G401 (cell line): ENCODE measurements at places on chromosomes 11 and 22. TPM values are rescaled to one million over a fixed set of nuclear protein-coding genes. Genes with fewer than 3 reads are reported as not detected.

GRCh38 chr11:17766590-17766989, 32.0 kb downstream of the KCNC1 start:
- DNase-seq: no peak

- no peak for DNase-seq
These were observed 42.1 kb upstream of the KLHL35 start for GRCh38 chr11:75474878-75475766.

DNA sequence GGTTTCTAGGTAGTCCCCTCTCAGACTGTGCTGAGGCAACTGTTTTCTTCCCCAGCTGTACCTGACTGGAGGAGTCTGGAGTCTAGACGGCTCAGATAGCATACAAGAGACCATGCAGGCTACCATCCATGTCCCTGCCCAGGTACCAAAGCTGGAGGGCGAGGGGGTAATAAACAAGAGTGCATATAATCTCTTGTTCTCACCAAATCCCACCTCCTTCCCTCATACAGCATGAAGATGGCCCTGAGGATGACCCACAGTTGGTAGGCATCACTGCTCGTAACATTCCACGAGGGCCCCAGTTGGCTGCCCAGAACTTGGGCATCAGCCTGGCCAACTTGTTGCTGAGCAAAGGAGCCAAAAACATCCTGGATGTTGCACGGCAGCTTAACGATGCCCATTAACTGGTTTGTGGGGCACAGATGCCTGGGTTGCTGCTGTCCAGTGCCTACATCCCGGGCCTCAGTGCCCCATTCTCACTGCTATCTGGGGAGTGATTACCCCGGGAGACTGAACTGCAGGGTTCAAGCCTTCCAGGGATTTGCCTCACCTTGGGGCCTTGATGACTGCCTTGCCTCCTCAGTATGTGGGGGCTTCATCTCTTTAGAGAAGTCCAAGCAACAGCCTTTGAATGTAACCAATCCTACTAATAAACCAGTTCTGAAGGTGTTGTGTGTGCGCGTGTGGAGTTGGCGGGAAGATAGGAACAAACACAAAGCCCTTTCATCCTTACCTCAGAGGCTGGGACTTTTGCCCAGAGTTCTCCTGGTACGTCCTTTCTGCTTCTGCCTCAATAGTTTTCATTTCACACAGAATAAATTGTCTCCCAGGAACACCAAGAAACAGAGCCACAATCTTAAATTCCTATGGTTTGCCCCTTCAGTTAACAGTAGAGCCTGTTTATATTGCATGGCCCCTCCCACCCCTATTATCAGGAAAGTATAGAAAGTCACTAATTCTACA, 8.5 kb downstream of the HMBS start:
- no peak for DNase-seq

GRCh38 chr22:35561796-35562526, 21.3 kb downstream of the RASD2 start:
- no peak for DNase-seq

- DNase-seq: no peak
These were observed 22.6 kb upstream of the GNAZ start for GRCh38 chr22:23047742-23048141.

DNA sequence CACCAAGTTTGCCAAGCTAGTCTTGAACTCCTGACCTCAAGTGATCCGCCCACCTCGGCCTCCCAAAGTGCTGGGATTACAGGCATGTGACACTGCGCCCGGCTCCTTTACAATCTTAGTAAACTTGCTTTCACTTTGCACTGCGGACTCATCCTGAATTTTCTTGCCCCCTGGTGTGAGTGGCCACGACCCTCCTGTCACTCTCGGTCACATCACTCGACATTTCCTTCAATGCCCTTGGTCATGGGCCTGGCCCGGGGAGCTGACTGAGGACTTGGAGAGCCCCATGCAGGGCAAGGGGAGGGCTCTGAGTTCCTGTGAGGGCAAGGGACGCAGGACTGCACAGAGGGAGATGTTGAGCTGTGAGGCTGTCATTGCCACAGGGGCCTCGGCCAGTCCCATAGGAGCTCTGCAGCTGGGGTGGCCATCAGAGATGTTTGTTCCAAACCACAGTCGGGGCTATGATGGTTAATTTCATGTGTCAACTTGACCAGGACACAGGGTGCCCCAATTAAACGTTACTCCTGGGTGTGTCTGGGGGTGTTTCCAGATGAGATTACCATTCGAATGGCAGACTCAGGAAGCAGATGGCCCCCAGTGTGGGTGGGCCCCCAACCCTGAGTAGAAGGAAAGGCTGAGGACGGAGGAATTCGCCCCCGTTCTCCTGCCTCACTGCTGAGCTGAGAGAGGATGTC, 21.2 kb downstream of the A4GALT start:
- no peak for DNase-seq

GRCh38 chr22:27724709-27725108, 76.8 kb downstream of the MN1 start:
- no peak for DNase-seq

DNA sequence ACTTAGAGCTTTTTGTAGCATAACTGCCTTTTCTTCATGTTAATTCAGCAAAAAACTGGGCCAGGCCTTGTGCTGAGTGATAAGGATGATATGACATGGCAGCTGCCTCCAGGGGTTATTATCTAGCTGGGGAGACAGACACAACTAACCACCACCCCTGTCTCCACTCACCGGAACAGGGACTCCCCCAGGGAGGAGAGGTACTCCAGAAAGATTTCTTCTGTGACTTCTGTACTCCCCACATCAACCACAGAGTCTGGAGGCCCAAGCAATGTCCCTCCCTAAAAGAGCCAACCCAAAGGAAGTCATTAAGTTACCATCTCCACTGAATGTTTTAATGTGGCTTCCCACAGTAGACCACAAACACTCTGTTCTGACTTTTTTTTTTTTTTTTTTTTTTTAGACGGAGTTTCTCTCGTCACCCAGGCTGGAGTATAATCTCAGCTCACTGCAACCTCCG, 14.3 kb upstream of the PMM1 start:
- DNase-seq: no peak

Gene TMEM86A
- total RNA-seq: 0.34 and 0.55 TPM in 2 replicates
